ENCODE measurements at places on chromosomes 5 and 9.

DNA sequence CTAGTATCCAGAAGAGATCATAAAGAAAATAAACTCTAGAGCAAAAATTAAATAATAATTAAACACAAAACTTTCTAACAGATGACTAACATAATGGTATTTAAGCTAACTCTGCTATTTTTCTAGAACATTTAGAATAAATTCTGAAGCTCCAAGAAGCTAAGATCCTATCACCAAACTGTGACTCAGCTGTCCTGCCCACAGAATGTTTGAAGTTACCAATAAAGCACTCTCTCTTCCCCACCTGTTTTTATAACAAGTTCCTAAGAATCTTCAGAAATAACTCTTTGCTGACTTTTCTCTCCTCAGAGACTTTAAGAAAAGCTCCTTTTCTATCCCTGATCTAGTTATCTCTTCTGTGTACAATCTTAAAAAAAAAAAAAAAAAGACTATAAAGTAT, 6.0 kb upstream of the EFNA5 start:
- DNase-seq = no peak

- DNase-seq = no peak
Observed at GRCh38 chr5:100516285-100516684, 18.9 kb upstream of the FAM174A start.

DNA sequence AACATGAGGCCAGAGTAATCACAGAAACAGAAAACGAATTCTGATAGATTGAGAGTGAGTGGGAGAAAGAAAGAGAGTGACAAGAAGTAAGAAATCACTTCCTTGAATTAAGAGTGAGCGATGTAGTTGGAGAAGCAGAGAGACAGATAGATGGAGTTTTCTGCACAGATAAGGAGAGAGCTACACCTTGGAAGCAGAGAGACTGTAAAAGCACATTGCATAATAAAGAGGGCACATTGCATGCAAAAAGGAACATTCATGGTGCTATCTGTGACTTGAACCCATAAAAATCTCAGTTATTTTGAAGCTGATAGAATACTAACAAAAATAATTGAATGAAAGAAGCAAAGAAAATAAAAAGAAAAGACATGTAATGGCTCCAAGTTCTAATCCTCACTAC, 943.8 kb downstream of the NR2F1-AS1 start:
- no peak for DNase-seq

- DNase-seq = no peak
Observed at GRCh38 chr5:157068785-157069184, 9.9 kb upstream of the HAVCR1 start.

DNA sequence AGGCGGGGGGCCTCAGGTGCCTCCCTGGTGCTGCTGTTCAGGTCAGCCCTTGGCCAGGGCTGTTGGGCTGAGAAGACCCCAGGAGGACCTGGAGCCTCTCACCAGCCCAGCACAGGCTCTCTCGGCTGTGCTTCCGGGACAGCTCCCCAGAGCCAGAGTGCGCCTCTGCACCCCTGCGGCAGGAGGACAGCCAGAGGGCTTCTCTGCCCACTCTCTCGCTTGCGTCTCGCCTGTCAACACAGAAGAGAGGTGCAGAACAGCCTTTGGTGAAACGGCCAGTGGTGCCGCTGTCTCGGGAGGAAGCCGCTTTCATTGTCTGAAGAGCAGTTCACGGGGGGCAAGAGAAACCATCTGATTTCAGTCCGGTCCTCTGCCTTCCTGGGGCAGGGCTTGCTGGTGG, 3.8 kb upstream of the NACC2 start:
- DNase-seq = no peak

DNA sequence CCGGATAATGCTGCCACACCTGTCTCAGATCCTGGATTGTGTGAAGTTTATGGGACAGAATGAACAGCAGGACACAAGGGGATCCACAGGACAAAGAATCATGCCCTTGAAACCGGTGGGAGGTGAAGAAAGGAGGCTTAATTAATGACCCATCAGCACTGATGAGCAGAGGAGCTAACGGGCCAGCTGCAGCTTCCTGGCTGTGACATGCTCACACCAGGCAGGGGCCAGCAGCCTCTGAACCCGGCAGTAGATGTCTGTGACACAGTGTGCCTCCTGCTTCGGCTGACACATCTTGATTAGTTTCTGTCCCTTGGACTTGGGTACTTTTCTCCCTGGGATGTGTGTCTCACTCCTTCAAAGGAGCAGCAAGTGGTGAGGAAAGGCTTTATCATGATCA, 328.8 kb upstream of the BRINP1 start:
- DNase-seq = no peak

DNA sequence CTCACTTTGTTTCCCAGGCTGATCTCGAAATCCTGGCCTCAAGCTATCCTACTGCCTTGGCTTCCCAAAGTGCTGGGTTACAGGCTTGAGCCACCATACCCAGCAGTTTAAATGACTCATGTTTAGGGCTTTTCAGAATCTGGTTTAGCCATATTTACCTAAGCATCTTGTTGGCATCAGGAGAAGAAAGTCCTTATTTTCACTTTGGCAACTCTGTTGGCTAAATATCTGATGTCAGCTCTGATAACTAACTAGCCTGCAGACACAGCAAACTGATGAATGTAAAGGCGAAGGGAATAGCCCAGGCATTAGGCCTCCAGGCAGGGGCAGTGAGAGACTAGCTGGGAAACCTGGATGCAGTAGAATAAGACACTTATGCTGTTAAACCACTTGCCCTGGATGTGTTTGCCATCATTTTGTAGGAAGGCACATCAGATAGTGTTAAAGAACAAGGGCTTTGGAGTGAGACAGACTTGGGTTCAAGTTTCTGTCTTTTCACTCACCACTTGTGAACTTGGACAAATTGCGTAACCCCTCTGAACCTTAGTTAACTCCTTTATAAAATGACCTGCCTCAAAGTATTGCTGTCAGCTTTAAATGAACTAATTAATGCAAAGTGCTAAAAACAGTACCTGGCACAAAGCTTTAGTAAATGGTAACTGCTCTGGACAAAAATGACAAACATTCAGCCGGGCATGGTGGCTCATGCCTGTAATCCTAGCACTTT, 34.7 kb upstream of the GARNL3 start:
- no peak for DNase-seq

DNA sequence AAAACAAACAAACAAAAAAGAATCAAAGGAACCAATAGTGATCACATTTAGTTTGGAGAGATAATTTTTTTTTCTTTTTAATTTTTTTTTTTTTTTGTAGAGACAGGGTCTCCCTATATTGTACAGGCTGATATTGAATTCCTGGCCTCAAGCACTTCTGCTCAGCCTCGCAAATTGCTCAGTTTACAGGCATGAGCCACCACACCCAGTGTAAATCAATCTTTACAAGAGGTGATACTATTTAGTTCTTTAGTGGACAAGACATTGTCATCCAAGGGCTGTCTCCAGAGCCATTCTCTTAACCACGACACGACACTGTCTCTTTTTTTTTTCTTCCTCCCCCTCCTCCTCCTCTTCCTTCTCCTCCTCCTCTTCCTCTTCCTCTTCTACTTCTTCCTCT, 29.6 kb downstream of the ERAP2 start:
- DNase-seq = no peak

DNA sequence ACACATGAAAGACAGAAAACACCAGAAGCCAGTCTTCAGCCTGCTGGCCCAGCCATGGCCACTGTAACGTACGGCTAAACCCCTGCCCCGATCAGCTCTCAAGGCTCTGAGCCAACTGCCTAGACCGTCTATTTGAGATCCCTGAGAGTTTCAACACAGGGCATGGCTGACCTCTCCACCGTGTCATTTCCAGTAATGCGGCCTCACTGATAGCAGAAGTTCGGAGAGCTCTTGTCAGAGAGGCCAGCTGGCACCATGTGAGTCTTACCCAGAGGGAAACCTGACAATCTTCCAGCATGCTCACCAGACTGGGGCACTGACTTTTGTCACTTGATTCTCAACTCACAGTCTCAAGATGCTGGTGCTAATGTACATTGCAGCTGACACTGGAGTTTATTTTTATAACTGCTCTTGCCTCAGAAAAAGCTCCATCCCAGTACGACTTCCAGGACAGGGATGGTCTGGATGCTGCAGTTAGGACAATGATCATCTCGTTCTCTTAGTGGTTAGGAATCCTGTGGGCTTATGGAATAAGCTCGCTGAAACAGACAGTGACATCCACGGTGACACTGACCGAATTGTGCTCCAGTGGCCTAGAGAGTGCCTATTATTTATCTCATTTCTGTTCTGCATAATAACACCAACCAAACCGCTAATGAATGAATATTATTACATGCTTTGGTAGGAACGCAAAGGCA, 372.7 kb downstream of the ICE1 start:
- DNase-seq = no peak

DNA sequence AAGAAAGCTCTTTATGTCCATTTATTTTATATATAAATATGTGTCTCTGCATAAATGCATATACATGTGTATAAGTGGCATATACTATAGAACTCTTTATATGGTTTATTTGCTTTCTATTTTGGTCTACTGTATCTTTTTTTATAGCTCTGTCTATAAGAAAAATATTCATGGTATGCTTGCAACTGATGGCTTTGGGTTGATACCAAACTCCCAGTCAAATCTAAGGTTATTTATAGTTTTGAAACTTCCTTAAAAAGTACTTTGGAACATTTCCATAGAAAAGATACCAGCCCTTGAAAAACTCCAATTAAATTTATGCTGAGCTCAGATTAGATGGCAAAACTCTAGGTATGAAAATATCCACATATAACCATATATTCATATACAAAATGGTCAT, 120.0 kb upstream of the KLF9 start:
- no peak for DNase-seq

DNA sequence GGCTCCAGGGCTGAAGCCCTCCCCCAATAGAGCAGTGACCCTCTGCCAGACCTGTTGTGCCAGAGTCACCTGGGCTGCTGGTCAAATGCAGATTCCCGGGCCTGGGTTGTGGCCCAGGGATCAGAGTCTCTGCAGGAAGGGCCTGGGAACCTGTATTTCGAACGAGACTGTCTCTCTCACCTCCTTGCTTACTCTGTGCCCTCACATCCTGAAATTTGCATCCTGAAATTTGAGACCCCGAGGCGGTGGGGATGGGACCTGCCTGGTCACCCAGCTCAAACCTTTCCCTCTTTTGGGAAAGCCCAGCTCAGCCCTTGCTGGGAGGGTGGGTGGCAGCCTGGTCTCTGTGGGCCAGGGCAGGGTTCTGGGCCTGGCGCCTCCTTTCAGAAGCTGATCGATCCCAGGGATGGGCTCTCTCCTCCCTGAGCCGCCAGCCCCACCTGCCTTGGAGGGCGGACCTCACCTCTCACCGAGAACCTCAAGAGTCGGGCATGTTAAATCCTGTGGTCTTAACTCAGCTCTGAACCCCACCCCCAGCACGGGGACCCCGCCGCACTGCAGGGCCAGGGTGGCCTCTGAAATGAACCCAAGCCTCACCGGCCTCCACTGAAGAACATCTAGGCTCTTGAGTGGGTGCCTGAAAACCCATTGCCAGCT, 44.0 kb upstream of the IER5L start:
- DNase-seq = no peak

DNA sequence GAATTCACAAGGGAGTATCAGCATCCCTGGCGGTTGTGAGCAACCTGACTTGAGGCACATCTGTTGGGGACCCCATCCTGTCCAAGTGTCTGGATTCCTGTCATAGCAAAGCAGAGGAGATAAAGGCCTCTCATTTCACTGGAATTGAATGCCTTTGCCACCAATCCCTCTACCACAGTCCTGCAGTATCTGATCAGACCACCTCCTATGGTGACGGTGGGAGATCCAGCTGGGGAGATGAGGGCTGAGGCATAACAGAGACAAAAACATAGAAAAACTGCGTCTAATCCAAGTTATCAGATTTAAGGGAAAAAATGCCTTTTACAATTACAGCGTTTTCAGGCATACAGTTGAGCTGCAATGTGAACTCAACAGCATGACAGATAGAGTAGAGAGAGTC, 160.7 kb upstream of the TRPC7 start:
- DNase-seq = no peak

GRCh38 chr9:124228516-124228915, 29.2 kb upstream of the NEK6 start:
- DNase-seq = no peak

GRCh38 chr9:29214154-29214689, 1640.9 kb upstream of the C9orf72 start:
- DNase-seq = peak; percentile 68

GRCh38 chr9:76366275-76366674, 28.0 kb downstream of the RFK start:
- peak; percentile 6 for DNase-seq

- no peak for DNase-seq
Observed at GRCh38 chr5:35115920-35116319, 68.2 kb upstream of the AGXT2 start.

DNA sequence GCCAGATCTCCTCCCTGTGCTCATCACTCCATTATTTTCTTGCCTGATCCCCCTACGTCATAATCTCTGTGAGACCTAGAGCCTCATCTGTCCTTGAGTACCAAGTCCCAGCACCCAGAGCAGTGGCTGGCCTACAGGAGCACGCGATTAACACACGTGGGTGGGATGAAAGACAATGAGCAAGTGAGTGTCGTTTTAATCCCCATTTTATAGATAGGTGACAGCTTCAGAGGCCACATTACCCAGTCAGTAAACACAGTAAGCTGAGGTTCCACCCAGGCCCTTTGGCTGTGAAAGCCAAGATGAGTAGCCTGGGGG, 17.3 kb downstream of the TRUB2 start:
- peak; percentile 30 for DNase-seq

DNA sequence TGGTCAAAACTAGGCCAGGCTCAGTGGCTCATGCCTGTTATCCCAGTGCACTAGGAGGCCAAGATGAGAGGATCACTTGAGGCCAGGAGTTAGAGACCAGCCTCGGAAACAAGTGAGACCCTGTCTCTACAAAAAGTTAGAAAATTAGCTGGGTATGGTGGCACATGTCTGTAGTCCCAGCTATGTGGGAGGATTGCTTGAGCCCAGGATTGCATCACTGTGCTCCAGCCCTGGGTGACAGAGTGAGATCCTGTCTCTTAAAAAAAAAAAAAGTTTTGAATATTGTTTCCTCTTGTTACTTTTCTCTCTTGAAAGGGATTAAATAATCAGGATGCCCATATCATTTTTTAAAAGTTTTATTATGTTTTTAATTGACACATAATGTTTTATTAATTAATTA, 7.6 kb downstream of the ARHGEF37 start:
- DNase-seq = no peak

DNA sequence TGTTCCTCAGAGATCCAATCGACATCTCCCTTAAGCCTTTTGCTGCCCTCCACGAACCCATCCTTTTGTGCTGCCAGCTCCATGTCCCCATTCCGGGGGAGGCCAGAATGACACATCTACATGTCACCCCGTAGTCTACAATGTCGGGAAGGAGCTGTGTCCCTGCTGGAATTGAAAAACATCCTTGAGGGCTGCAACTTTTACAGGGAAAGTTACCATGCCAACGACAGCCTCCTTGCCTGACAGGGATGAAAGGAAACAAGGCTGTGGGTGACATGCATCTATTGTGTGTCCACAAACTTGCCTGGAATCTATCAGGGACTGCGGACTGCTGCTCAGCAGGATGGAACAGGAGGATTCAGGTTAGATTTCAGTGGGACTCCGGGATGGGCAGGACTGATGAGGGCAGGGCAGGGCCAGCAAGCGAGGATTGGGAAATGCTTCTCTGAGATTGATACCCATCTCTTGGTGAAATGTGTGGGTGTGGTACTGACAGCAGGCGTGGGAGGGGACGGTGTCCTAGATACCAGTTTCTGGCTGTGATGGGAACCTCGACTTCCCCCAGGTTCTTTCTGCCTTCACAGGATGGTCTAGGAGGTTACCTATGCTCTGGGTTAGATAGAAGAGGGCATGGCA, 25.5 kb downstream of the EGR1 start:
- DNase-seq = no peak
